ENCODE measurements at places on chromosomes 11 and 22.

GRCh38 chr11:86460461-86461385 lies 86.0 kb downstream of the CCDC81 start:
- no peak for DNase-seq

GRCh38 chr11:68053117-68053516 lies 14.3 kb downstream of the TCIRG1 start:
- DNase-seq: no peak

DNA sequence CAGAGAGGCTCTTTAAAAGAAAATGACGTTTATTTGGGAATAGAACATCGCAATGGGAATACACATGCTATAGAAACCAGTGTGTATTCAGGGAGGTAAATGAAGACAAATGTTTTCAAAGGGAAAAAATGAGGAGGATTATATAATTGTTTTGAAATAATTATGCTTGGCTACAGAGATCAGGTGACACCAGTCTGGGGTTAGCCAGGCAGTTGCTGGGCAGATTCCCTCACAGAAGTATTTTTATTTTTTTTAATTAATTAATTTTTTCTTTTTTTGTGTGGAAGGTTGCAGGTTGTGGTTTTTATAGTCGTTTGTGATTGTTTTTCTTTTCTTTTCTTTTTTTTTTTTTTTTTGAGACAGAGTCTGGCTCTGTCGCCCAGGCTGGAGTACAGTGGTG lies 5.6 kb upstream of the STARD10 start:
- DNase-seq: no peak

DNA sequence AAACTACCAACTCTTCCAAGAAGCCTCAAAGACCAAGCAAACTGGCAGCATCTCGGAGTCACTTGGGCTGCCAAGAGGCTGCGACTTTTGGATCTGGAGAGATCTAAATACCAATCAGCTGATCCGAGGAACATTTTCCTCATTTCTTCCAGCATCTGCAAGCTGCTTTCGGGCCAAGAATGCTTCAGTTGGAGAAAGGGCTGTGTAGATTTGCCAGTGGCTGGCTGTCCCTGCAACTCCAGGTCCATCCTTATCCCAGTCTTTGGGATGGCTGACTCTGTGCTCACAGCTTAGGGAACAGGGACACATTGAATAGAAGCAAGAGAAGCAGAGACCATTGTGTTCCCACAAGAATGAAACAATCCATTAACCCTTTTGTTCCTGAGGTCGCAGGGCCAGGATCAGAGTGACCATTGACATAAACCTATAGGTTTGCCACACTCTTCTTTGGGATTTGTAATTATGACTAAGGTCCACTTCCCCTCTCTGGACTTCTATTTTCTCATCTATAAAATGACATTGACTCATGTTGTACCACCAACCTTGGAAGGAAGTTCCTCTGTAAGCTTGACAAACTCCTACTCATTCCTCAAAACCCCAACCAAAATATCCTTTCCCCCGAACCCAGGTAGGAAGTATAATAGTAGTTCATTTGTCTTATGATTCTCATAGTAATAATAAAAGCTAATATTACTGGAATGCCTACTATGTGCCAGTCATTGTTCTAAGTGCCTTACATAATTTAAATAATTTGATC lies 340.8 kb downstream of the MN1 start:
- no peak for DNase-seq

- no peak for DNase-seq
Observed at GRCh38 chr11:102079625-102080024, 30.6 kb upstream of the YAP1 start.

- DNase-seq: no peak
Observed at GRCh38 chr11:128098781-128099180, 488.6 kb downstream of the ETS1 start.

DNA sequence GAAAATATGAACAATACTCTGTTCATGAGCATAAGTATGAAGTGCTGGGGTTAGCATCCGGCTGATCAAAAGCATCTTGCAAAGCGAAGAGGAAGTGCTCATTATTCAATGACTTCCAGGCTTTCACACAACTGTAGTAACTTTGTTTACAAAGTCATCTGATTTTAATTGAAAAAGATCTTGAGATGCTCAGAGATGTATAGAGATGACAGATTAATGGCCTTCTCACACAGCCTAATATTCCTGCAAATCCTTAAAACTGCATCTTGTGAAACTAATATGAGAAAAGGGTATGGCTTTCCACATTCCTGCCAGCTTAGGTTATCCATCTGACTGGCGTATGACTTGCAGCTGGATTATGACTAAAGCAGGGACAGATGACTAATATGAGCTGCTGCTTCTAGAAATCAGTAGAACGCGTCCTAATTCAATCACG lies 125.4 kb downstream of the CASP12 start:
- no peak for DNase-seq

GRCh38 chr11:76124905-76125770 lies 81.2 kb downstream of the WNT11 start:
- DNase-seq: no peak

- DNase-seq: no peak
Observed at GRCh38 chr11:62548545-62549335, 2.1 kb upstream of the AHNAK start.

GRCh38 chr11:41074318-41074717 lies 385.1 kb downstream of the LRRC4C start:
- DNase-seq: no peak

- DNase-seq: no peak
Observed at GRCh38 chr11:43130616-43131015, 181.2 kb upstream of the API5 start.
